NCI-H526 (cell line): ENCODE measurements at places on chromosomes 11 and 22.

DNA sequence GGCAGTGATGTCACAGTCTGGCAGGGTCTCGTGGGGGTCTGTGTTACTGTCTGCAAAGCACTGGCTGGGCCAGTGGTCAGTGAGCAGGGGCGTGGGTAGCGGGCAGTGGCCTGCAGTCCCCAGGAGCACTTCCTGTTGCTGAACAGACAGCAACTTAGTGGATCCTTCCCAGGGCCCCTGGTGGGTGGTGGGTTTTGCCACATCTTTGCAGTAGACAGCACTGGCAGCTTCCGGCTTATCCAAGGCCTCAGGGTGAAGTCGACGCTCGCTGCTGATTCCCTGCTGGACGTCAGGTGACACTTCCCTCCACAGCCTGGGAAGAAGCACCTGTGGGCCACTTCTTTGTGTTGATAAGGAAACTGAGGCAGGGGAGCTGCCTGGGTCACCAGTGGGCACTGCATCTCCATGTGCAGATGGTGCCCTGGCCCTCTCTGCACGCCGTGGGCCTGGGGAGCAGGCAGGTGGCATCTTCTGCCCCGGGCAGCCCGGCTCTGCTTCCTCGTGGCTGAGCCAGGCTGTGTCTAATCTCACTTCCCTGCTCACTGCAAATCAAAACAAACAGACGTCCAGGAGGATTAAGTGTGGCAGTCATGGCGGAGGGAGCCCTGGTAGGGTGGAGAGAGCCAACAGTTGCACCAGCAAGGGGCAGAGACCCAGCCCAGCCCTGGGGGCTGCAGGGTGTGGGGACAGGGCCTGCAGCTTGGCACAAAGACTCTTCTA, 79.8 kb downstream of the KCNQ1 start:
- DNase-seq, result no peak

DNA sequence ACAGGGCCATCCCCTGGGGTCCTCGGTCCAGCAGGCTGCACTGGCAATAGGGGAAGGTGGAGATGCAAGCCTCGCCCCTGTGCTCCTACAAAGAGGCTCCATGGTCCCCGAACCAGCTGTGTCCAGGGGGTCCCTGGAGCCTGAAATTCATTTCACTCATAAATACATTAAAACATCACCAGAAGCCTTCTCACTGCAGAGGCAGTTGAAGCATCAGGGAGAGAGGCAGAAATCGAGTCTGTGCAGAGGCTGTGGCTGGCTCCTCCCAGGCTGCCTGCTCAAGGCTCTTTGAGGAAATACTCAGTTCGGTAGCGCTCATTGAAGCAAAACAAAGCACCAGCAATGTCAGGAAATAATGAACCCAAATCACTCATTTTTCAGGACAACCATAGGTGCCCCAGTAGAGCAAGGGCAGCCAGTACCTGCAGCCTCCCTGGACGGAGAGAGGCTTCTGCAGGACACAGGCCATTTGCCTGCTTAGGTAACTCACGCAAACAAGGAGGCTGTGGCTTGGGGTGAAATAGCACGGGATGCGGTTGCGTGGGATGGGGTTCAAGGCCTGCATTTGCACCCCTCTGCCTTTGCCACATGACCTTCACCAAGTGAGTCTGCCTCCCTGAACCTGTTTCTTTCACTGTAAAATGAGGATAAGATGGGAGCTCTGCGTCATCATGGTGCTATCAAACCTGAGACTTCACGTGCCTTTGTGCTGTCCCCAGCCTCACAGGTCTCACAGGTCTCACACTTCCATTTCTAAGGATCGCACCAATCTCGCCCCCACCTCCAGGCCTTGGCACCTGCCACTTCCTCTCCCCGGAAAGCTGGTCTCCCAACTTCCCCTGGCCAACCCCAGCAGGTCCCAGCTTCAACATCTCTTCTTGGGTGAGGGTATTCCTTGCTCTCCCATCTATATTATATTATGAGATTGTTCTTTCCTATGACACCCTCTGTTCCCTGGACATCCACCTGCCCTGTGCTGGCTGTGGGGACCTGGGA, 84.3 kb upstream of the SHISAL1 start:
- no peak for DNase-seq

DNA sequence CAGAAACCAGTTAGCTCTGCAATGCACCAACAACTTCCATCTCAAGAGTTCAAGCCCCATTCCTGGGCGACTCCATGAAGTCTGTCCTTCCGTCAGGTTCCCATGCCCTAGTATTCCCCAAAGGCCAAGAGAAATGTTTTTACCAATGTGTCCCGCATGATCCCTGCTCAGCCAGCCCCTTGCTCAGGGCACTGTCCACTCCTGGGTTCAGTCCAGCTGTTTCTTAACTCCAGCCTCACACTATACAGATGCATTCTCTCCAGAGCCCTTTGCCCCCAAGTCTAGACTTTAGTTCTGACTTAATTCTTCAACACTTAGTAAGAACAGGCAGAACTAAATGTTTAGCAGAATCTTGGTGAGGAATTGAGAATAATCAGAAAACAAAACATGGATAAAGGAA, 497.5 kb downstream of the SOX6 start:
- no peak for DNase-seq

- no peak for DNase-seq
Measured at GRCh38 chr11:2688381-2689231, 11.2 kb downstream of the KCNQ1OT1 start.

GRCh38 chr11:120209746-120210625, 846 bp upstream of the OAF start:
- no peak for DNase-seq

DNA sequence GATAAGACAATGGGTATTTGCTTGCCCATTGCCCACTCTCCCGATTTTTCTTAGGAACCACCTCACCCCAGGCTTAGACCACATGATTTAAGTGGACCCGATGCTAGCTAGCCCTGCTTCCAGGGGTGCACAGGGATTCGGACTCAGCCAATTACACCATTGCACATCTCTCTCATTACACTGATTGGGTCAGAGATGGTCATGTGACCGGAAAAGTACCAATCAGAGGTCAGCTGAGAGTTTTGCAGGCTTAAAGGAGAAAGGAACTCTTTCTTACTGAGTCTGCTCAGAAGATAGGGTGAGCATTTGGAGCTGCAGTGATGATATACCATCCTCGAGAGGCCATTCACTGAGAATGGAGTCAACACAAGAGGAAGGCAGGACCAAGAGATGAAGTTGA, 12.2 kb upstream of the ANKK1 start:
- DNase-seq, result no peak

- DNase-seq, result no peak
Measured at GRCh38 chr11:45590743-45591142, 74.7 kb downstream of the CHST1 start.
